H9 (cell line): ENCODE measurements at places on chromosomes 16 and 17.
A peak's percentile ranks its signal among the peaks of the same experiment; 100 is the strongest.

DNA sequence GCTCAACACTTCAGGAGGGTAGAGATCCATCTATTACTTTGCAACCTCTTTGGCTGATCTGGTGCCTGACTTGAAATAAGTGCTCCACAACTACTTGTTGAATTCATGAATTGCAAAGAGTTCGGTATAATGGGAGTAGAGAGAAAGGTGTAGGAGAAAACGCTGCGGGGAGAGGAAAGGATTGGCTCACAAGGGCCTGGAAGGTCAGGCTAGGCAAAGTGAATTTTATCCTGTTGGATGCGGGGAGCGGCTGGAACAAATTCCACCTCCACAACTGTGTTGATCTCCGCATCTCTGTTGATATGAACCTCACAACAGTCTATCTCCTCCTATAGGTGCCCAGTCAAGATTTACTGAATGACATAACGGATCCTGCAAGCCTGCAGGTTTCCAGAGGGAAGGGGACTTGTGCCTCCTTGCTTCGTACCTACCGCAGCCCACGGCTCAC lies 684 bp downstream of the SLX4 start:
- DNase-seq = no peak

DNA sequence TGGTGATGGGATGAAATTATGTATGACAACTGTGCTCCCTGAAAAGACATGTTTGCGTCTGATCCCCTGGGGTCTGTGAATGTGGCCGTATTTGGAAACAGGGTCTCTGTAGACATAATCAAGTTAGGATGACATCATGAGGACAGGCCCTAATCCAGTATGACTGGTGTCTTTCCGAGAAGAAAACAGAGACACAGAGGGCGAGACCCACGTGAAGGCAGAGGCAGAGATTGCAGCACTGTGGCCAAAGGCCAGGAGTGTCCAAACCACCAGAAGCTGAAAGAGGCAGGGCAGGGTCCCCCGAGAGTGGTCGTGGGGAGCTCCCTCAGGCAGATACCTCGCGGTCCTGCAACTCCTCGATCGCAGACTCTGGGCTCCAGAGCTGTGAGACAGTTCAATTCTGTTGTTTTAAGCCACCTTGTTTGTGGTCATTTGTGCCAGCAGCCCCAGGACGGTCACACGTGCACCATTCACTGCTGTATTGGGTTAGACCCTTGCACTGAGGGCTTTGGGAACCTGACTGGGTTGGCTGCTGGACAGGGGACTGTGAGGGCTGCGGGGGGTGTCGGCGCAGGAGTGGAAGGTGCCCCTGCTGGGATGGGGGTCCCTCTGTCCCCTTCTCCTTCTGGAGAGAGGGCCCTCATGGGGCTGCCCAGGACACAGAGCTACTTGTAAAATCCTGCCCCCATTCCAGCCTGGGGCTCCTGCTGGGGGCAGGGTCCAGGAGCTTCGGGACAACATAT lies 27.7 kb downstream of the METRNL start:
- no peak for DNase-seq

GRCh38 chr16:30744183-30744582 lies 4.0 kb upstream of the PHKG2 start:
- DNase-seq = no peak

DNA sequence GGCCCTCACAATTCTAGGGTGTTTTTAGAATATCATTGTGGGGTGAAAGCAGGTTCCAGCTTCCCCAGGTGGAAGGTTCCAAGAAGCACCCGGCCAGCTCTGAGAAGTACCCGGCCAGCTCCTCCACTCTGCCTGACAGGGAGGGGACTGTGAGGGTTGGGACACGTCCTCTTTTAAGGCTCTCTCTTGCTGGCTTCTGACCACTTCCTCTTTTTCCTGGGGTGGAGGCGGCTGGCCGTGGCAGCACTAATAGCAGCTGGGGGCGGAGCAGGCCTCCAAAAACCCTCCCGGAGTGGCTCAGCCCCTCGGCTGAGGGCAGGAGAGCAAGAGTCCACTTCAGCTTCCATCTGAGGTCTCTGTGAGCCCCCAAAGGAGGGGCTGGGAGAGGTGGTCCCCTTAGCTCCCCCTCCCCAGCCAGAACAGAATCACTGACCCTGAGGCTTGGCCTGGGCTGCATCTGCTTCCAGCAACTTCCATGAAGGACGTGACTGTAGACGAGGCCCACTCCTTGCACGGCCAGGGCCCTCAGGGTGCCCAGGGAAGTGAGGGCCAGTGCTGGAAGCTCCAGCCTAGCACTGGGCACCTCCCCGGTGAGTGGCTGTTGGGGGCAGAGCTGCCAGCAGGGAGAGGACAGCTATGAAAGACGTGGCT lies 26.7 kb upstream of the PLCG2 start:
- DNase-seq = no peak

- no peak for DNase-seq
These were observed 69.2 kb downstream of the SDR42E1 start for GRCh38 chr16:81942007-81942601.

DNA sequence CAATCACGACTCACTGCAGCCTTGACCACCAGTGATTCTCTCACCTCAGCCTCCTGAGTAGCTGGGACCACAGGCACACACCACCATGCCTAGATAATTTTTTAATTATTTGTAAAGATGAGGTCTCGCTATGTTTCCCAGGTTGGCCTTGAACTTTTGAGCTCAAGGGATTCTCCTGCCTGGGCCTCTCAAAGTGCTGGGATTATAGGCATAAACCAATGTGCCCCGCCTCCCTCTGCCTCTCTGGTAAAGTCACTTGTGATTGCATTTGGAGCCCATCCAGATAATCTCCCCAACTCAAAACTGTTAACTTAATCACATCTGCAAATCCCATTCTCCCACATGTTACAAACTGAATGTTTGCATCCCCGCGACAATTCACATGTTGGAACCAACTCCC lies 11.8 kb upstream of the PECAM1 start:
- DNase-seq = no peak

- DNase-seq = no peak
These were observed 6.7 kb upstream of the LHX1 start for GRCh38 chr17:36930583-36930900.

DNA sequence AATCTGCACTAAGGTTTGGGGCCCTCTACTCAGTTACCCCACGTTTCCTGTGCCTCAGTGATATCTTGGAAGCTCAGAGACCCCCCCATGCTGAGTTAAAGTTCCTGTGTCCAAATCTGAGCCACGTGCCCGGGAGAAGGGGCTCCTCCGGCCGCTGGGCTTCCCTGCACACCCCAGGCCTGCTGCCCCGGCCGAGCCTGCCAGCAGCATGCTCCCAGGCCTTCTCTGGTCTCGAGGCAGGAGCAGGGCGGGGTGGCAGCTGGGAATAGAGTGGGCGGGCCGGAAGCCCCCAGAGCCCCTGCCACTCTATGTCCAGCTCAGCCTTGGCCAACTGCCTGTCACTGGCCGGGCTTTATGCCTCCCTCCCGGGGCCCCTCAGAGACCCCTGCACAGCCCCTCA lies 5.6 kb upstream of the VASN start:
- DNase-seq = no peak

DNA sequence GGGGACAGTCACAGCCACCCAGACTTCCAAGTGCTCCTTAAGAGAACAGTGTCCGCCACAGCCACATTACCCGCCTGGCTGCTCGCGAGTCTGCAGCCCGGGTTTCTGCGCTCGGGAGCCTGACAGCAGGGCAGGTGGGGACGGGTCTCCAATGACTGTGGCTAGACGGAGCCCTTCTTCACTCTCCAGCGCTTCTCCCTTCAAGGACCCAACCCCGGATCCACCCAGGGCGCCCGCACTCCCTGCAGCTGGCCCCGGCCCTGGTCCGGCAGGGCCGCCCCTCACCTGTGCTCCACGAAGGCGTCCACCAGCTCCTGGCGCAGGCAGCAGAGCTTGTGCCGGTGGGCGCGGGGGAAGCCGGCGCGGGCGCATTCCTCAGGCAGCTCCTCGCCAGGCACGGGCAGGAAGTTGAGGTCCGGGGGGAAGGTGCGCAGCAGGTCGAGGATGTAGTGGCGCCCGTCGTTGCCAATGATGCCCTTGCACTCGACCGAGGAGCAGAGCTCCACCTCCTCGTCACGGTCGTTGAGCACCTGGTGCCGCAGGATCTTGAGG lies 13.9 kb downstream of the CLUH start:
- peak; percentile 39 for DNase-seq

DNA sequence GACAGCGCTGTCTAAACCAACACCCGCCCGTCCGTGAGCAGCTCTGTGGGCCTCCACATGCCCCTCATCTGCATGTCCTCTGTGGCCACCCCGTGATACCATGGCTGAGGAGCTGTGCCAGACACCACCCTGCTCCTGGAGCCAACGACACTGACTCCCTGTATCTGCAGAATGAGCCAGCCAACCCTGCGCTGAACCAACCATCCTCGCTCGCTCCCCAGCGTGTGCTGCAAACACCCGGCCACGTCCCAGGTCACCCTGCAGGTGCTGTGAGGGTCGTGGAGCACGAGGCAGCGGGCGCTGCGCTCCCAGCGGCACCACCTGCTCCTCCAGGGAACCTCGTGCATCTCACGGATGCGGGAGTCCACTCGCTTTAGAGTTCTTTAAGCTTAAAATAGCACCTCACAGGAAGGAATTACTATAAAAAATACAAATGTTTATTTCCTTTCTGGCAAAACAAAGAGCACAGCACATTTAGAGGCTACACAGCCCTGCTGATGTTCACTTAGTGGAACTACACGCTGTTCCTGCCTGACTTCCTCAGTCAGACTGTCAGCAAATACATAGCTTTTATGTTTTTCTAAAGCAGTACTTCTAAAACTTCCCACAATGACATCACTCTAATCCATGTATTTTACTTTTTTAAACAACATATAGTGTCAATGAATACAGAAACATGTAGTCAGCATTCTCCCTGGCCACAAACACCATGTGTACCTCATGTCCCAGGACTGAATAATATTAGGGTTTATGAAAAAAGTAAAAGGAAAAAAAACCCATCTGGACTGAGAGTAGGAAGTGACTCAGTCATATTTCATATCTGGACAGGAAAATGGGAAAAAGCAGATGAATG lies 43.5 kb downstream of the MAP1LC3B start:
- DNase-seq = no peak

DNA sequence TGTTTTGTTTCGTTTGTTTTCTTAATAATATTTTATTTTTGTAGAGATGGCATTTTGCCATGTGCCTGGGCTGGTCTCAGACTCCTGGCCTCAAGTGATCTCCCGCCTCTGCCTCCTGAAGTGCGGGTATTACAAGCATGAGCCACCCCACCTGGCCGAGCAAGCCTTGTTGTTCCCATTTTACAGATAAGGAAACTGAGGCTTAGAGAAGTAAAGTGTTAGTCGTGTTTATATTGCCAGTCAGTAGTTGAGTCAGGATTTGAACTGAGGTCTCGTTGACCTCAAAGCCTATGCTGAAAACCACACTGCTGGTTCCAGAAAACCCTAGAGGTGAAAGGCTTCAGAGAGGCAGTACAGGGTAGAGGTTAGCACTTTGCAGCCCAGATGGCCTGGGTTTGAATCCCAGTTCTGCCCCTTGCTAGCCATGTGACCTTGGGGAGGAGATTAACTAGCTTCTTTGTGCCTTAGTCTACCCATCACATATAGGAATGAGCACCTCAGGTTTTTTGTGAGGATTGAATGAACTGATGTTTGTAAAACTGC lies 102.0 kb downstream of the ABCC6 start:
- DNase-seq = no peak

GRCh38 chr17:36720131-36720530 lies 118.7 kb downstream of the MRM1 start:
- DNase-seq = no peak

DNA sequence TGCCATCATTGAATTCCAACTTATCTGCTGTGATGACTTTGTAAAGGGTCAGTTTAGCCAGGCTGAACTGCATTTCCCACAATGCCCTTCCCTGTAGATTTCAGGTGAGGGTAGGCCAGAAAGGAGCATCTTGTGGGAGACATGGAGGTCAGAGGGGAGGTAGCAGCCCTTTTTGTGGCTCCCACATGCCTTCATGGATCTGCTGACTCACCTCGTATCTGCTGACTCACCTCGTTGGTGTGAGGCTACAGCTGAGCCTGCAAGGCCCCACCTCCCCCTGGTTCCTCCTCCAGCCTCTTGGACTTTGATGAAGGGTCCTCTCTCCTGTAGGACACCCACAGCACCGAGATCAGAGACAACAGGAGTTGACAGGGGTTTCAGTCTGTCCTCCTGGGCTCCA lies 102.5 kb downstream of the SALL1 start:
- DNase-seq = no peak

DNA sequence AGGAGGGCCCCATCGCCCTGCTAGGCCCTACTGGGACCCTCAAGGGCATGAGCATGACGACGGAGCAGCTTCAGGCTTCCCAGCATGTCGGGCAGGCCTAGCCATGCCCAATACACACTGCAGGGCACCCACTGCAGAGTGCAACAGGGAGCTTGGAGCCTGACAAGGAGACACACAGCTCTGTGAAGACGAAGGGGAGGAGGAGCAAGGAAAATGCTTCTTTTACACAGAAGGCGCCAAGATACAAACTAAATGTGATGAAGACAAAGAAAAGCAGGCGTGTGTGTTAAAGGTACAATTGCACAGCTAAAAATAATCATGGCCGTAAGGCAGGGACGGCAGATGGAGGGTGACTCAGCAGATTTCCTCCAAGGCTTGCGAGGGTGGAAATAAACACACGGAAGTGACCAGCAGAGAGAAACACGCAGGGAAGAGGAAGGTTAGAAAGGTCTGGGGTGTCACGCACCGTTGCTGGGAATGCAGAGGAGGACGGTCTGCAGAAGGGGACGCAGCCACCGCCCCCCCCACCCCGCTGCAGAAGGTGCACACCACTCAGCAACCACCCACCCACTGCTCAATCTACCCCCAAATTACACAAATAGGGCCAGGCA lies 108.5 kb downstream of the ZNF778 start:
- DNase-seq = no peak

DNA sequence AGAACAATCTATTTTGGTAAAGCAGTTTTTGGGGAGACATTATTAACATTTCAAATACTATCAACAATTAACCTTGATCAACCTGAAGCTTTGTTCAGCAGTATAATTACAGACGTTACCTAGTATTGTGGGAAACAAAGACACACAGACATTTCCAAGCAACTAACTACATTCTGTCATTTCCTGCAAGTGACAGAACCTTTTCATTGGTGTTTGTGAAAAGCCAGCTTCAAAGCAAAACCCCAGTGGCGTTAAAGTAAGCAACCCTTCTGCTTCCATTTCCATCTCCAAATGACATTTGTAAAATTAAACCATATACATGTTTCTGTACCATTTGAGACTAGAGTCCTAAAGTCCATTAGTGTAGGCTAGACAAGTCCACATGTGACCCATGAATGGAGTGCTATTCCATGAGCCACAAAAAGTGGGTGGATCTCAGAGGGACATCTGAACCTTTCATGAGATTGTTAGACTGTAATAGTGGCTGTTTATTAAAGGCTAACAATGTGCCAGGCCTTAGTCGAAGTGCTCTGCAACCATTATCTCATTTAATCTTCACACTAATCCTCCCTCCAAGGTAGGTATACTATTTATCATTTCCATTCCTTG lies 101.2 kb downstream of the SSH2 start:
- no peak for DNase-seq

GRCh38 chr17:12545877-12546513 lies 119.7 kb upstream of the MYOCD start:
- DNase-seq = peak; percentile 77

DNA sequence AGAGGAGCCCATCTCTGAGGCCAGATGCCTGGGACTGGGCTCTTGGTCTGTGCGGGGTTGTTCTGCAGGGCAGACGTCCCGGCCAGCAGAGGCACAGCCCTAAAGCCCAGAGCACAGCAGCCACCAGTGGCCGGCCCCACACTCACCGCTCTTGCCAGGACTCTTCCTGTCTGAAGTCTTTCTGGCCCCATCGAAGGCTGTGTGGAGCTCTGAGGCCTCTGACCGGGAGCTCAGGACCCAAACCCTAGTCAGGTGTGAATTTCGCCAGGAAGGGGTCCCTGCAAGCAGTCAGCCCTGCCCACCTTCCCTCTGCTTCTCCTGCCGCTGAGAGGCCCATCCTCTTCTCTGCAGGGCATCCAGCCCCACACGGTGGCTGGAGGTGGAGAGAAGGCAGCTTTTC lies 10.7 kb downstream of the ACSF3 start:
- DNase-seq = no peak
